ENCODE measurements at places on chromosomes 6 and 20.

- no peak for DNase-seq
These were observed 147.0 kb upstream of the SAMD5 start for GRCh38 chr6:147361311-147361981.

GRCh38 chr6:34316431-34317171 lies 67.8 kb upstream of the SMIM29 start:
- no peak for DNase-seq

GRCh38 chr6:5679270-5679669 lies 327.5 kb downstream of the NRN1 start:
- DNase-seq, result no peak

- DNase-seq, result no peak
These were observed 20.6 kb downstream of the ZFP64 start for GRCh38 chr20:52171025-52171424.

GRCh38 chr6:66508433-66508832 lies 801.4 kb upstream of the EYS start:
- no peak for DNase-seq

Data from CD4-positive, alpha-beta T cell treated with Interleukin-4 for 1 hour (primary cell).